ENCODE measurements at places on chromosomes 1 and 21.

DNA sequence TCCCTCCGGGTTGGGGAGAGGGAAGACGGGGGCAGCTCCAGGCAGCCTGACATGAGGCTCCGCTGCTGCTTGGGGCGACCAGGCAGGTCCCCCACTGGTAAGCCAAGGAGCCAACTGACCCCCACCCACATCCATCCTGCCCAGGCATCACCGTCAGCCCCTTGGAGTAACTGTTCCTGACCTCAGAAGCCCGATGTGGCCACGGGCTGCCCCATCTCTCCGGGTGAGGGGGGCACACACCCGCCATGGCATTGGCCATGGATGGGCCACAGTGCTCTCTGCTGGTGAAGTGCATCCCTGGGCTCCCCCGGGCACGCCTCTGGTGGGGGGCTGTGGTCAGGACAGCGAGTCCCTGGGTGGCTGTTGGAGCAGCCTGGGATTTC is 100.0 kb downstream of the CRYAA start:
- no peak for DNase-seq

DNA sequence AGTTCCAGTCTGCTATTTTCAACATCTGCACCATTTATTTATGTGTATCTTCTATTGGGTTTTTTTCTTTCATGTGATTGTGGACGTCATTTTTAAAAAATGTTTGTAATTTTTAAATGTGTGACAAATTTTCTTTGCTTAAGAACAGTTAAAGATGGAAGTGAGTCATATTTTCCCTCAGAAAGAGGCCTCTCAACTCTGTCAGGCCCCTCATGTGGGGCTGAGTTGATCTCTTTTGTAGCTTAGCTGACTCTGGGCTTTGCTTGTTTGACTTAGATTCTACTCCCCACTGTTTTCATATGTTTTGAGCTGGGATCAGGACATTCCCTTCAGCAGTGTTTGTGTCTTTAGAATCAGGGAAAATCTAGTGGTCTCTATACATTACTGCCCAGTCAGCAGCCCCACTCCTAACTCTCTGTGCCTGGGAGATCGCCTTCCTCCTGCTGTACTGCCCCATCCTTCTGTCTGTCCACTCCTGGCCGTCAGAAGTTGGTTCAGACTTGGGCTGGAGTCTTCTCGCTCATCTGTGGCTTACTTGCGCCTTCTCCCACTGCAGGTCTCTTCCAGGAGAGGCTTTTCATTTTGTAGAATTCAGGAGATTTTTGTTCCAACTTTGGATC is 137.4 kb downstream of the DYRK1A start:
- DNase-seq: no peak

DNA sequence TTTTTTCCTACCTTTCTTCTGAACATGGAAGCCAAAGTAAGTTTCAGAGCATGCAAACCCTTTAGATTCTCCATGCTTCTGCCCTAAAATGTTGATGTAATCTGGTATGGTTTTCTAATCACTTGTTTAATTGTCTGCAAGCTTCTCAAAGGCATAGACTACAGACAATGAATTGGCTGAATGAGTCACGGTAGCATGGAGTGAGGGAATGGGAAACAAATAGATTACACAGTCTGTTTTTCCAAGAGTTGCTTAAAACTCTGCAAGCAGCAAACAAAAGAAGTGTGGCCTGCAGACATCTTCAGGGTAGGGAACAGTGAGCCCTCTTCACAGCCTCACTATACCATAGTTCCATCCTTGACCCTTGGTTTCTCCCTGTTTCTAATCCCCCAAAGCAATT is 326.0 kb downstream of the BARHL2 start:
- DNase-seq: no peak

GRCh38 chr1:1779691-1780597 is 1.7 kb upstream of the NADK start:
- DNase-seq: no peak

GRCh38 chr1:211478376-211478775 is 13.6 kb downstream of the RD3 start:
- no peak for DNase-seq

- peak; percentile 92 for DNase-seq
These were observed 49.7 kb upstream of the ATF3 start for GRCh38 chr1:212558693-212559480.

- no peak for DNase-seq
These were observed 5.5 kb upstream of the AVPR1B start for GRCh38 chr1:206122686-206123085.
